RPMI8226 (cell line): ENCODE measurements at places on chromosomes 11 and 22.

DNA sequence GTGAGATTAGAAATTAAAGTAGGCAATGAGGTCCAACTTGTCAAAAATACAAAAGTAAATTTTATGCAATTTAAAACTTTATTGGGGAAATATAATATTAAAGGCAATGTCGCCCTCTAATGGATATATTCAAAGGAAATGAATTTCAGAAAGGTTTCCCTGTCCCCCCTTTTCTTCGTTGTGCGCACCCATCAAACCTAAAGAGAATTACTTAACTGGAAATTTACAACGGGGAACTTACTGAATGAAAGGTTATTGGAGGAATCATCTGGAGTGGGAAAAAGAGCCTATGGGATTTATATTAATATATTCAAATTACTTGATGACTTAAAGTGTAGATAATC is 1.7 kb upstream of the ABTB2 start:
- no peak for DNase-seq

GRCh38 chr11:25587496-25587895 is 744.4 kb upstream of the ANO3 start:
- no peak for DNase-seq

DNA sequence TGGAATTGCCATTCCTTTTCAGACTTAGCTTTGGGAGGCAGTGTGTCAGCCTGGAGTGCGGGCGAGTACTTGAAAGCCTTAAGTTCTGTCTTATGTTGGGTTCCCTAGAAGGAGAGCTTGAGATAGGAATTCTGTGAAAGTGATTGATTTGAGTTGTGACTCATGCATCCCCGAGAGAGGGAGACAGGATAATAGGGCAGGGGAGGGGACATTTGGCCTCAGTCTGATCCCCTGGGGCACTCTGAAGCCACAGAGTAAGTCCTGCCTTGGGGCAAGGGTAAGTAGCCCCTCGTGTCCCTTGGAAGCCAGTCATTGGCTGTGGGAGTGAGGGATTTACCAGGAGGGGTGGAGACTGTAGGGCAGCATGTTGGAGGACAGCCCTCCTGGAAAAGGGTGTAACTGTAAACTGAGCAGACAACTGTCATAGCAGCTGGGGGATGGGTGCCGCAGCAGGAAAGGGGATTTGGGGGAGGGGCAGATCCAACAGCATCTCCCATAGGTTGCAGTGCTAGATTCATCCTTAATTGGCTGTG is 44.0 kb downstream of the KIAA1671 start:
- DNase-seq = no peak

GRCh38 chr11:83023410-83023809 is 48.3 kb downstream of the RAB30 start:
- no peak for DNase-seq

DNA sequence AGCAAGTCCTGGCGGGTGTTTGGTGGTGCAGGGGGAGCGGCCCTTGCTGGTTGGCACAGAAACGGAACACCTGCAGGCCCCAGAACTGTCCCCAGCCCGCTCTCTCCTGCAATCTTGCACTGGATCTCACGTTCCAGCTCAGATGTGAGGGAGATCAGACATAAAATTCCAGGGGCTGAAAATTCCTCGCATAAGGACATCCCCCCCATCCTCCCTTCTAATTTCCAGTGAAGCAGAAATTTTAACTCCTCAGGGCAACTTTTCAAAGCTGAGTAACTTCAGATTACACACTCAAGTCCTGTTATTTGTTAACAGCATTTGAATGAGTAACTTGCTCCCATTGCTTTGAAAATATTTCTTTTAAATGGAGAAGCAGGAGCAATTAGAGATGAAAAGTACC is 40.3 kb upstream of the RASSF10 start:
- no peak for DNase-seq

GRCh38 chr22:36373258-36373579 is 14.5 kb downstream of the MYH9 start:
- no peak for DNase-seq
